ENCODE measurements at places on chromosomes 2 and 18. TPM values are rescaled to one million over a fixed set of nuclear protein-coding genes. Genes with fewer than 3 reads are reported as not detected.

GRCh38 chr2:235287375-235287733 is 206.5 kb upstream of the AGAP1 start:
- no peak for DNase-seq

GRCh38 chr2:106147665-106148064 is 46.4 kb downstream of the UXS1 start:
- DNase-seq = no peak

The CNNM3 gene
- 40.0 TPM for total RNA-seq

GRCh38 chr2:70258532-70258875 is 567 bp downstream of the PCYOX1 start:
- DNase-seq = no peak

- no peak for DNase-seq
Observed at GRCh38 chr2:8494589-8494988, 187.3 kb upstream of the ID2 start.

- DNase-seq = peak; percentile 18
Observed at GRCh38 chr18:72672364-72673184, 128.4 kb upstream of the CBLN2 start.

The ICOS gene
- 36.1 TPM for total RNA-seq
